Stimulated activated naive CD8-positive, alpha-beta T cell treated with anti-CD3 and anti-CD28 coated beads, Interleukin-15, Interleukin-2, amounts not matched to agents 100 U/mL and 50 U/mL, for 24 hours (primary cell): ENCODE measurements at places on chromosomes 11 and 22.

GRCh38 chr22:20422271-20423007 lies 15.2 kb downstream of the SCARF2 start:
- DNase-seq = no peak

- no peak for DNase-seq
Measured at GRCh38 chr11:45663486-45664375, 1.7 kb downstream of the CHST1 start.

- DNase-seq = no peak
Measured at GRCh38 chr22:42819412-42820044, 37.5 kb downstream of the ARFGAP3 start.

DNA sequence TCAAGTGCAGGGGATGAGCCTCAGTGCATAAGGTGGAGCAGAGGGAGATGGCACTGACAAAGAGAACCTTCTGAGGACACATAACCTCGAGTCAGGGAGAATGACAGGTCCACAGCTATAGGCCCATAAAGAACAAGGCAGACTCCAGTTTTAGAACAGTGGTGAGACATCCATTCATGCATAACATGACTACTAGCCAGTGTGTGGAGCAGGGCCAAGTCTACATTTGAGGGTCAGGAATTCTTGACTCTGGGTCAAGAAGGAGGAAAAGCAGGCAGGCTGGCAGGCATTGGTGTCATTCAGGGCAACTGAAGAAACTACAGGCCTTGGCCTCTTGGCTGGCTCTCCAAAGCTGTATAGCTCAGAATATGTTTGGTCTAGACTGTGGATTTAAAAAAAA lies 54.9 kb downstream of the MTNR1B start:
- no peak for DNase-seq

GRCh38 chr11:46239801-46240061 lies 37.7 kb upstream of the CREB3L1 start:
- no peak for DNase-seq
